ENCODE measurements at places on chromosomes 12 and 14.

DNA sequence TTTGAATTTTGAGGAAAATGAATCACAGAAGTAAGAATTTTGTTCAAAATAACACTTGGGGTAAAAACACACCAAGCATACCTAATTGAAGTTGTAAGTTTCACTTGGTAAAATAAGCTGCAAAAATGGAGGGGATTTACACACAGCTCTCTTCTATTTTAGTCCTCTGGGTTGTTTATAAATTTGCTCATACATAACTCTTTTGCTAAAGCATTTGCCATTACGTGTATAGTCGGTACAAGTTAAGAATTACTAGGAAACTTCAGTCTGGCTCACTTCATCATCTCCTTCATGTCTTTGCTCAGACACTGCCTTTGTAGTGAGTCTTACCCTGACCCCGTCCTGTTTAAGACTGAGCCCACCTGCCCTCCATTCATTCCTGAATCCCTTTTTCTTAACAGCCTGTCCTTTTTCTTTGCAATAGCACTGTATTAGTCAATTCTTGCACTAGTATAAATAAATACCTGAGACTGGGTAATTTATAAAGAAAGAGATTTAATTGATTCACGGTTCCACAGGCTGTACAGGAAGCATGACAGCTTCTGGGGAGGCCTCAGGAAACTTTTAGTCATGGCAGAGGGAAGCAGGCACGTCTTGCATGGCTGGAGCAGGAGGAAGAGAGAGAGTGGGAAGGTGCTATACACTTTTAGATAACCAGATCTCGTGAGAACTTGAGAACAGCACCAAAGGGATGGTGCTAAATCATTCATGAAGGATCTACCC, 451.1 kb downstream of the PCNX1 start:
- DNase-seq: no peak

DNA sequence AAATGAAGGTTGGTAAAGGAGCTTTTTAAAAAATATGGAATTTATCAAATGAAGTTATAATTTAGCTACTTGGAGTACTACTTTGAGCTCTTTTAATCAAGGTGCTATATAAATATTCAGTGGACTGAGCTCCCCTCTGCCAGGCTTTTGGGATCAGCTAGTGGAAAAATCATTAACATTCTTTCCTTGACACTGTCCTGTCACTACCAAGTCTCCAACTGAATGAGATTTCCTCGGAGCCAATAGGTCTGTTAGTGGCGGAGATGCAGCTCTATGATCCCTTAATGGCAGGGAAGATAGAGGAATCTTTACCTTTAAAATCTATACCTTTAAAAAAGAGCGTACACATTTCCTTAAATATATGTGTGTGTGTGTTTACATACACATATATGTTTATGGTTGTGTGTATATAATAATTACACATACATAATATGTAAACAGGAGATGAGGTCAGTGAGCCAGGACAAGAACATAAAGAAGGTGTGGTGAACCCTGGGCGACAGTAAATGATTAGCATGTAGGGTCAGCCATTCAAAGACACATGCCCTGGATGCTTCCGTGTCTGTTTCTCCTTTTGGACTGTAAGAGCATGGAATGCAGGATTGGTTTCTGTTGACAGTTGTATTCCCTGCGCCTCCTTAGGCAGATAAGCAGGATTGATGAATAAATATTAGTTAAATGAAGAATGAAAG, 47.7 kb upstream of the ATP2A2 start:
- DNase-seq: no peak

DNA sequence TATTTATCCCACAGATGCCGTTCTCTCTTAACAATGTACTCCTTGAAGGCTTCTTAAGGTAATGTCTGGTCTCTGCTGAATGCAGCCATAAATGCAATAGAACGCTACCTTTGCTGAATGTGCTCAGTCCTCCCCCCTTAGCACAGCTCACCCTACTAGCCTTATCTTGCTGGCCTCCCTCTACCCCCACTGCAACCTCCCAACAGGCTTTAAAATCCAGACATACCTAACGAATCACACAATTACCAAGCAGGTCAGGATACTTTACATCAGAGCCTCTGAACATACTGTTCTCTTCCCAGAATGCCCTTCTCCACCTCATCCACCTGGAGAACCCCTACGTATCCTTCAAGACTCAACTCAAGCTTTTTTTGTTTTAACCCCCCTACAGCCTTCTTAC, 51.0 kb upstream of the CRADD start:
- no peak for DNase-seq

DNA sequence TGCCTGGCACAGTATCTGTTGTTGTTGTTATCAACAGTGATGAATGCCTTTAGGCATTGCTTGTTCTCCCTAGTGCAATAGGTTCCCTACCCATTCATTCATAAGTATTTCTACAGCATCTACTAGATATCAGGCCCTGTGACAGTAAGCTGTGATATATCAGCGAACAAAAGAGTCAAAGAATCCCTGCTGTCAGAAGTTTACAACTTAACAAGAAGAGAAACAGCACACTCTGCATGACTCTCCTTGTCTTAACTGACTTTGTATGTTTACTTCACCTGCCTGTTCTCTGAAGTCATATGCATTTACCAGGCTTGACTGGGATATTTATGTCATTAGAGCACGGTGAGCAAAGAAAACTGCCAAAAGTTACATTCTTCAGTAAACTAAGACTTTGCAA, 452.2 kb upstream of the RPL10L start:
- no peak for DNase-seq

- DNase-seq: no peak
Measured at GRCh38 chr14:68956724-68957123, 22.4 kb downstream of the ACTN1 start.

DNA sequence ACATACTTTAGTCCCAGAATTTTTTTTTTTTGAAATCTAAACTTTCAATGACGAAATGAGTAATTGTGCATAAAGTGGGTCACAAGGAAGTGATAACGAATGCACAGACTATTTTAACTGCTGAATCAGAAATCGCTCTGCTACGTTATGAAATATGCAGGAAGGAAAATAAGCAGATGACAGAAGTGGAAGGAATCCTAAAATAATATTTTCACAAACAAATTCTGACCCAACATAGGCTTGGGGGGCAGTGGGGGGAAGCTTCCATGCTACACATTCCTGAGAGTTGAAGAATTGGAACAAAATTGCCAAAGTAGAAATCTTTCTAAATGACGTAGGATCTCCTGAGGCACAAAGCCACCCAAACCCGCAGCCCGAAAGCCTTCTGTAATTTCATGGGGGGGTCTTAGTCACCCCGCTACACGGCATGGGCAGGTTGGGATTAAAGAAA, 89.6 kb downstream of the ARF6 start:
- no peak for DNase-seq

- DNase-seq: no peak
Measured at GRCh38 chr12:123398550-123399254, 14.8 kb downstream of the KMT5A start.

GRCh38 chr14:68695856-68696255, 97.0 kb downstream of the ZFP36L1 start:
- no peak for DNase-seq

- no peak for DNase-seq
Measured at GRCh38 chr14:81516986-81517797, 16.5 kb downstream of the SEL1L start.

DNA sequence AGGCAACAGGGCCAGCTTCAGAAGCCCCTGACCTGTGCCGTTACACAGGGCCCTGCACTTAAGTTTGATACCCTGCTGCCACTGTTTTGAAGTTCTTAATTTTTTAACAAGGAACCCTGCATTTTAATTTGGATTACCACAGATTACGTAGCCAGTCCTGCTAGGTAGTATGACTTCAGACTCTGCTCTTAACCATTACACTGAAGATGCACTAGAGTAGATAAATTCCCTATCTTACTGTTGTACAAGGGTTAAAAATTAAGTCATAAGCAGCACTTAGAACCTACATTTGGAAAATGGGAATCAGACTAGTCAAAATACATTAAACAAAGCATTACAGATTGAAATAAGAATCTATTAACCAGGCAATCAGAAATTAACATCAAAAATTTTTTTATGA, 2.3 kb downstream of the GNPNAT1 start:
- no peak for DNase-seq

- no peak for DNase-seq
Measured at GRCh38 chr12:115322275-115322674, 638.3 kb upstream of the TBX3 start.

DNA sequence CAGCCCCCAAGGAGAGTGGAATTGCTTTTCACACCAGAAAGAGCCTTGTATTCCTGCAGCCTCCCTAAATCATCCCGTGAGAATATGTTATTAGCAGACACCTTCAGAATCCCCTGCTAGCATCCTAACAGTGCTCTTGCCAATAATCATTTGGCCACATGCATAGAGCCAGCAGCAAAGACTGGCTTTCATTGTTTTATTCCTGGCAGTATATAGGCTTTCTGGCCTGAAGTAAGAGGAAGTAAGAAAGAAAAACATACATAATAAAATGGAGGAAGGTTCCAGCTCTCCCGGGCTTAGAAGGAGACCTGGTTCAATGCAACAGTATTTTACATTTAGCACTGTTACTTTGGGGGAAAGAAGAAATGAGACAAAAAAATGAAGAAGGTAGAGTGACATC, 176.7 kb upstream of the ATF7IP start:
- no peak for DNase-seq

DNA sequence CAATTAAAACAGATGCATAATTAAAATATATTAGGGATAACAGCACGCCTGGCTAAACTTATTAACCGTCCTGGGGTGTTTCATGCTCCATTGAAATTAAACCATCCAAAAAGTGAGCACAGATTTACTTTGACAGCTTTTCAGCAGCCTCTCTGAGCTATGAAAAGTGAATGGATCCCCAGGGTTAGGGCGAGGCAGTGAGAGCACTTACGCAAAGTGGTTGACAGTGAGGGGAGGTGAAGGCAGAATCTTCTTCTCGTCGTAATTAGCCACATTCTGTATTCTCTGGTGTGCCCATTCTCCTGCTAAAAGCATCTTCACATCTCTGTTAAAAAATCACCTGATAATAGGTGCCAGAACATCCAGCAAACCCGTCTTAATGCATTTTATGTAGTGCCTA, 1.9 kb downstream of the TMTC2 start:
- DNase-seq: no peak

DNA sequence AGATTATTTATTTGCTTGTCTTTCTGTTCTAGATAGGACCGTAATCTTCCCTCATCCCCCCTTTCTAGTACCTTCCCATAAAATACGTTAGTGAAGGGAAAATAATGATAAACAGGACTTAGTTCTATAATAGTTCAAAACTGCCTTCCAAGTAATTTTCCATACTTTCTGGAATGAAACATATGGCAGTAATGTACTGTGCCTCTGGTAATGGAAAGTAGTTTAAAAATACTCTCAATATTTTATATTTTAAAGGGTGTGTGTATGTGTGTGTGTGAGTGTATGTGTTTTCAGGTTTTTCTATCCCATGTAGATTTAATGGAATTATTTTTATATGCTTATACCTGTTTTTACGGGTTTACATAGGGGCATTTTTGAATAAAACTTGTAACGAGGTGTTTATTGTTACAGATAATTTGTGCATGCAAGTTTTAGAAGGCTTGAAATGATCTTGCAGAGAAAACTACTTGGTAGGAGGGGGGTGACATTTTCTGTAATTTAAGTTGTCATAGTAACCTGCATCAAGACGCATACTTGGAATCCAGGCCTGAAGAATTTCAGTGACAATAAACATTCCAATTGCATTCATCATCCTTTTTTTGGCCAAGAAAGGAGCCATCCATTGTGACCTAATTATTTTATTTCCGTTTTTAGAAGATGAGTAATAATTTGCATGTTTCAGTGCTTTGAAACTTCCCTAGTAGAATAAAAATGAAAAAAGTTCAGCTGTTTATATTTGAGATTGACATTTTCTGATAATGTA, 38.9 kb downstream of the RASSF8 start:
- no peak for DNase-seq

- DNase-seq: no peak
Measured at GRCh38 chr14:39877577-39878190, 445.5 kb upstream of the FBXO33 start.

DNA sequence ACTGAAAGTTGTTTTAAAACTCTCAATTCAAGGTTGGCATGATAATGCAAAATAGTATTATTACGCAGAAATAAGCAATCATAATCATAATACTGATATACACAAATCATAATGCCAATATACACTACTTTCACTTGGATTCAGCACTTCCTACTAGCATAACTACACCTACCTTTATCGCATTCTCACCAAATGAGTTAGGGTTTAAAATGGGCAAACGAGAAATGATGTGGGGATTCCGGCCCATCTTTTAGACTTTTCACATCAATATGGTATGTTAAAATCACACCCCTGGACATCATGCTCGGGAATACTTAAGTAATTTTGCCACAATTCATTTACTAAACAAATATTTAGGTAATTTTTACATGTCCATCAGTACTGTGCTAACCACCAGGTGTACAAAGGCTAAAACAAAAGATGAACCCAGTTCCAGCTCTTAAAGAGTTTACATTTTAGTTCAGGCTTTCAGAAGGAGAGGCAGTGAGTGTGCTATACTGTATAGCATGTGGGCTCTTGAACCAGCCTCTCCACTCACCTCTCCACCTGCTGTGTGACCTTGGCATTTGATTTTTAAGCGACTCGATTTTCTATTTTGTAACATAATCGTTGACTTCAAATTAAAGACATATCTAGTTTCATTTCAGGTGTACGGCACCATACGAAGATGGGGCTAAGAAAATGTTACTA, 1.1 kb upstream of the USP15 start:
- DNase-seq: no peak

GRCh38 chr12:113262710-113263109, 41.4 kb downstream of the TPCN1 start:
- DNase-seq: no peak

GRCh38 chr12:120121766-120122293, 5.3 kb upstream of the RAB35 start:
- DNase-seq: no peak

DNA sequence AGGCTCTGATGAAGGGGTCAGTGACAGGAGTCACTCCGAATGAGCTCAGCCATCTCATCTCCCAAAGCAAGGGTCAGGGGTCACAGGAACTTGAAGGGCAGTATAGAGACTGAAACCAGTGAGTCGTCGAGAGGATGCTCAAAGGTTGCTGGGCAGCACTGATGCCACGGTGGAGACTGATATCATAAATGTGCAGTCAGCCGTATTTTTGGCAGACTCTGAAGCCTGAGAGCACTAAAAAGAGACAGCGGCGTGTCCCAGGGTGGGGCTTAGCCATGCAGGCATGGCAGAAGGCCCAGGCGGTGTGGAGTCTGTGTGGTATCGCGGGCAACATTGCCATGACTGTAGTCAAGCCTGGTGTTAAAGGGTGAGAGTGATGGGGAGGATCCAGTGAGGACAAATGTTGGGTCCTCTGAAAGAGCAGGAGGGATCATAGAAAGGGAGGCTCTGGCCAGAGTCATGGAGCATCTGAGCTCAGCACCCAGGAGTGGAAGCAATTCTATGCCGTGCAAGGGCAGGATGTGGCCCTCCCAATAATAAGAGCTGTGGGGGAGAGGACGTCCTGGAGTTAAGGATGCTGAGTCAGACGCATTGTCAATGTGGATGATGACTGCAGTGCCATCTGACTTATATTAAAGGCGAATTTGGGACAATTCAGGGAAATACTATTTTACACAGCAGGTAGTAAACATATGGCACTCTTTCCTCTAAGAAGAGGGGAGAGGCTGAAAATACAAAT, 241.2 kb upstream of the FKBP4 start:
- DNase-seq: no peak

GRCh38 chr14:99133636-99134515, 138.1 kb downstream of the BCL11B start:
- no peak for DNase-seq

Data from stimulated activated CD8-positive, alpha-beta memory T cell treated with anti-CD3 and anti-CD28 coated beads, Interleukin-15, amount 100 ng/mL, for 1 hour (primary cell).